ENCODE measurements at places on chromosomes 1 and 21. TPM values are rescaled to one million over a fixed set of nuclear protein-coding genes. Genes with fewer than 3 reads are reported as not detected.

MAEL gene
- total RNA-seq, result not detected

TSPEAR gene
- total RNA-seq, result not detected

GRCh38 chr1:70934194-70934961 is 113.2 kb downstream of the PTGER3 start:
- DNase-seq, result no peak

DNA sequence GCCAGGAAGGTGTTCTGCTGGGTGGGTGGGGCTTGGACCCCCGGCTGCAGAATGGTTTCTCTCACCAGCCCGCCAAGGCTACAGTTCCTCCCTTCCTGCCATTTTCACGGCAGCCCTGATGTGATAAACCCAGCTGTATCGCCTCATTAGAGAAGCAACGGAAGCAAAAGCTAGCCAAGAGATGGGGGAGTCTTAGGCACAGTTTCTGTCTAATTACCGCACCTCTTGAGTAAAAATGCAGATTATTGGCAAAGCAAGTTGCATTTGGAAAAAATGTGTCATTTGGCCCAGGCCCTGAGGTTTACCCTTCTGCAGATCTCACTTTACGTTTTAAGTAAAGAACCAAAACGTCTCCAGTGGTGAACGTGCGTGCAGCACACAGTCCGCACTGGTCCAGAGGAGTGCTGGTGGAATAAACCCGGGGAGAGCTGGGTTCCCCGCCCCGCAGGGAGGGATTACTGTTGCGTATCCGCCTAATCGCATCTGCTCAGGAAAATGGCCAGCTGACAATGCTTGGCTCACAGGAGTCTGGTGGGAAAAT is 109.9 kb downstream of the GALNT2 start:
- DNase-seq, result no peak

DNA sequence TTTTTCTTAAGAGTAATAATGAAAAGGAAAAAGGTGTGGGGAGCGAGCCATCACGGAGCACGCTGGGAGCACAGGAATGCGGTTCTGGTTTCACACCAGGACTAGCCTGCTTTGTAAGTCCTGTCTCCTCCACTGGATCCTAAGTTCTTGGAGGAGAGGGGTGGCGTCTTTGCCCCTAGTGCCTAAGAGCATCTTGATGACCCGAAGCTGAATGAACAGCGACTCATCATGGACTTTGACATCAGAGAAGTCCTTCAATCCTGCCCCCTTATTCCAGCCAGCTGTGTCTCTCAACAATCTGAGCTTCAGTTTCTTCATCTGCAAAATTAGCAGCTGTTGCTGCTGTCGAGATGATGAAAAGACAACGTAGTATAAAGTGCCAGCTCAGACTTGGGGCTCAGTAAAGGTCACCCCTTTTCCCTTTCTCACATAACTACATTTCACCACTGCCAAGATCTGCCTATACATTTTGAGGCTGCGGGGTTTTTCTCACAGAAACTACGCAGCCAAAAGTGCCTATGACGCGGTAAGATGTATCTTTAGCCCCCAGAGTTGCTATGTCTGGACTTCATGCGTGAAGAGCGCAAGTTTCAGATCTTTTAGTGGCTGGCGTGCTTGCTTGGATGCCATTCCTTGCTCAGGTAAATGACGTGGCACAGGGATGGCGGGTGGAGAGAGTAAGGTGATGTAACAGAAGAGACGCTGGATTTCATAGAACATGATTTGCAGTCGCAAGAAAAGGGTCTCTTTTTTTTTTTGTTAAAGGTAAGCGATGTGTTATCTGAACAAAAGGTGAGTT is 4.9 kb upstream of the PRDM2 start:
- DNase-seq, result no peak

- DNase-seq, result no peak
Observed at GRCh38 chr1:168321945-168322344, 41.3 kb downstream of the TBX19 start.

DNA sequence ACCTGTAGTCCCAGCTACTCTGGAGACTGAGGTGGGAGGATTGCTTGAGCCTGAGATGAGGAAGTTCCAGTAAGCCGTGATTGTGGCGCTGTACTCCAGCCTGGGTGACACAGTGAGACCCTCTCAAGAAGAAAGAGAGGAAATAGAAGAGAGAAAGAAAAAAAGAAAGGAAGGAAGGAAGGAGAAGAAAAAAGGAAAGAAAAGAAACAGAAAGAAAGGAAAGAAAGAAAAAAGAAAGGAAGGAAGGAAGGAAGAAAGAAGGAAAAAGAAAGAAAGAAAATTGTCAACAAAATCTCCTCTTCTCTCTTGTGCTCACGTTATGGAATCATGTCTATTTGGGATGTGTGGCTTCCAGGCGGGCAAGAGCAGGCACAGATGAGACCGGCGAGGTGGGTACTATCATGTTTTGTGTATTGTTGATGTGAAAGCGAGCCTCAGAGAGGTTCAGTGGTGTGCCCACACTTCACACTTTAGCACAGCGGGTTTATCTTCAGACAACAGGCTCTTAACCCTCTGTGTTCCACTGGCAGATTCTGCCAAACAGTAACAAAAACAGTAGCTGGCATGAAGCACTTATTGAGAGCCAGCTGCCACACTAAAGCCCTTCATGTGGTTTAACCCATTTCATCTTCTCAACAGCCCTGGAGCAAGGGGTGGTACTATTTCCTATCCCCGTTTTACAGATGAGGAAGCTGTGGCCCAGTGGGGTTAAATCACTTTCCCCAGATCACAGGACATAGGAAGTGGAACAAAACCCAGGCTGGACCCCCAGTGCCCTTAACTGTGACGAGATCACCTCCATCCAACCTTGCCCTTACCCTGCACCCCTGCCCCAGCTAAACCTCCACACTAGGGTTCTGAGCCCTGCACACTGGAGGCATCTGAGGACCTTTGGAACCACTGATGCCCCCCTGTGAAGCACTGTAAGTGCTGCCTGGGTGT is 94.7 kb upstream of the TARDBP start:
- DNase-seq, result no peak

DNA sequence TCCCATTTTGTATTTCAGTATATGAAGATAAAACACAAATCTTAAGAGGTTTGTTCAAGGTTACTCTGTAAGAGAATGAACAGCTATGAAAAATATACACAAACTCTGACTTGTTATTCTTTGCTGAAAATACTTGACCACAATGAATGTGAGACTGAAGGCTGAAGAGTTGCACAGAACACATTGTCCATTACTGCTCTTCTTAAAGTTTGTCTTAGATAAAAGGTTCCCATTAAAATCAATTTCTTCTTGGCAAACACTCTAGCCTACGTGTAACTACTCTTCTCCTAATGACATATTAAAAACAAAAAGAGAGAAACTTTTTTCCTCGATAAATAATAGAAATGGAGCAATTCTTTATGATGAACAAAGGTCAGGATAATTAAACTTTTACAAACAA is 45.2 kb upstream of the RABGAP1L start:
- DNase-seq, result no peak

GRCh38 chr1:60942896-60943638 is 139.3 kb upstream of the NFIA start:
- DNase-seq, result no peak

Measured in T-cell (primary cell).